T-helper 22 cell (primary cell): ENCODE measurements at places on chromosomes 16 and 17.

GRCh38 chr17:3691617-3692067 is 4.3 kb downstream of the P2RX5 start:
- DNase-seq, result no peak

- no peak for DNase-seq
Observed at GRCh38 chr17:77558846-77559626, 399.5 kb upstream of the TNRC6C start.

- DNase-seq, result no peak
Observed at GRCh38 chr17:77437017-77437416, 296.2 kb downstream of the SEC14L1 start.

DNA sequence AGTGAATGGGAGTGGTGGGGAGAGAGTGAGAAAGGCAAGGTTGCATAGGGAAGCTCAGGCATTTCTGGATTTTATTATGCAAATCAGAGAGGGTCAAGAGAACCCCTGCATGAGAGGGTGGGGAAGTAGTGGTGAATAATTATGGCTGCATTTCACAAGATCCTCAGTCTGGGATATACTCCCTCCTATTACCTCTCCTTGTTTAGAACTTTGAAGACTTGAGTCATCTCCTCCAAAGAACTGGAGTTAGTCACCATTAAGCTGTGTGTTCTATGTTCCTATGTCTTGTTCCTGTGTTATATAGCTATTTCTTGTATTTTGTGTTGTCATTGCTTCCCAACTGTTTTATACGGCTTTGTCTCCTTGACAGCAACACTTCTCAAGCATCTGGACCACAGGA is 18.4 kb downstream of the SOX9 start:
- no peak for DNase-seq

GRCh38 chr17:48555258-48556228 is 10.6 kb upstream of the HOXB2 start:
- no peak for DNase-seq

- no peak for DNase-seq
Observed at GRCh38 chr16:13060932-13061331, 159.5 kb downstream of the SHISA9 start.

DNA sequence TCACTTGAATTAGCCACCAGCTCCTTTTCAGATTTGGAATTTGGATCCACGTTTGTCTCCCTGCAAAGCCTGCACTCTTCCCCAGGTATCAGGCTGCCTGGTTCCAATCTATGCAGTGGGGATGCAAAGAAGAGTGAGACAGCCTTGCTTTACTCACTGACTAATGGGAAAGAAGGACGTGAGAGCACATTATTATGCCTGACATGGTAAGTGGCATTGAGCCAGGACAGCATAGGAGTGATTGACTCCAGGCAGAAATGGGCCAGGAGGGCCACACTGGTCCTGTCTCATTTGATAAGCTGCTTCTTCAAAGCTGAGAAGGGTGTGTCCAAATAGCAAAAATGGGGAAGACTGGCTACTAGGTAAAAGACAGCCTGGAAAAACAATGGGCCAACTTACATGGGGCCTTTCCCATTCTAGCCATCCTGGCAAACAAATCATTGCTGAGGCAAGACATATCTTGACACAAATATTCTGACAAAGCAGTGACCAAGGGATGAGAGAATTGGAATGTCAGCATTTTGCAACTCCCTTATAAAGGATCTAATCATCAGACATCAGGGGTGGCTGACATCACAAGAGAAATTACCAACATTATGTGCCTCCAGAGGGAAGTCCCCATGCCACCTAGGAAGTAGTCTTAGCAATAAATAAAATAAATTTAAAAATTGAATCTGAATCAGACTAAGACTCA is 38.6 kb downstream of the CDH11 start:
- no peak for DNase-seq

GRCh38 chr16:89619840-89620239 is 6.4 kb downstream of the DPEP1 start:
- DNase-seq, result no peak

GRCh38 chr16:57530104-57530521 is 6.3 kb downstream of the CCDC102A start:
- peak; percentile 56 for DNase-seq

DNA sequence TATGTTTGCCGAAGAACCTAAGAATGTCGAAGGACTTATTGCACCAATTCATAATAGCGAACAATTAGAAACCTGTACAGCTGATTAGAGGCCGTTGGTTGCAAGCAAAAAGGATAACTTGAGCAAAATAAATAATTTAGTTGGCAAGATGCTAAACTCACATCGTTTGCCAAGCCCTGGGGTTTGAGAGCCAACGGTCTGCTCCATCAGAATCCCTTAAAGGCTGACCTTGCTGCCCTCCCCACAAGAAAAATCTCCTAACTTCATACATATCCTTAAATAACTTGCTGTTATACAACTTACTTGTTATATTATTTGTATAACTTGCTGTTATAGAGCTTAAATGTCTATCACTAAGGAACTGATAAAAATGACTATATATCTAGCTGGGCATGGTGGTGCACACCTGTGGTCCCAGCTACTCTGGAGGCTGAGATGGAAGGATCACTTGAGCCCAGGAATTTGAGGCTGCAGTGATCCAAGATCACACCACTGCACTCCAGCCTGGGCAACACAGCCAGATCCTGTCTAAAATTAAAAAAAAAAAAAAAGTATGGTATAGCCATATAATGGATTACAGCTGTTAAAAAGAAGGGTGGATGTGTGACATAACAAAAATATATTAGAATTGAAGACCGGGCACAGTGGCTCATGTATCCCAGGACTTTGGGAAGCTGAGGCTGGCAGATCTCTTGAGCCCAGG is 1.9 kb upstream of the TRIM37 start:
- no peak for DNase-seq

DNA sequence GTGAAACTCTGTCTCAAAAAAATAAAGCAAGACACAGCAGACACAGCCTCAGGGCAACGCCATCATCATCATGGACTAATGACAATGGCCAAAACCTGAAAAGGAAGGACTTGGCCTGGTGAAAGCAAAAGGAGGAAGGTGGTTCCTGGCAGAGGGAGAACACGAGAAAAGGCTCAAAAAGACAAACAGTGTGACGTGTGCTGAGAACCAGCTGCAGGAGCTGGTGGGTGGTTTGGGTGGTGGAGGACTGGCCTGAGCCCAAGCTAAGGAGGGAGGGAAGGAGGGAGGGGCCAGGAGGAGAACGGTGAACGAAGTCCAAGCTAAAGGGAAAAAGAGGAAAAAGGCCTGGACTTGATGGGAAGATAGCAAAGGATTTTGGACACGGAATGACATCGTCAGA is 85.1 kb downstream of the SLC39A11 start:
- no peak for DNase-seq
